ENCODE measurements at places on chromosomes 1 and 21.

- no peak for DNase-seq
Measured at GRCh38 chr1:17527036-17527914, 12.2 kb upstream of the ARHGEF10L start.

DNA sequence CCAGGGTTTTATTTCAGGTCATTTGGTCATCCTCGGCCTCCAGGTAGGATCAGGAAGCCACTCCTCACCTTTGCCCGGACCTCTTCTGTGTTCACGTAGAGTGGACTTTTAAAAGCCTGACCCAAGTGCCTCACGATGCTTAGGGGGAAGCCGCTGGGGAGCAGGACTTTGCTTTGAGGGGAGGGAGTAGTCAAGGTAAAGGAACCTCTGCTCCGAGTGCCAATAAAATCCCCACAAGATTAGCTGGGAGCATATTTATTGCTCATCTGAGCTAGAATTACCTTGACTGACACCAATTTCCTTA lies 603 bp upstream of the DHRS3 start:
- DNase-seq = no peak

- DNase-seq = no peak
Measured at GRCh38 chr1:153348511-153349362, at the start of gene PGLYRP4. Gene PGLYRP4, minus strand, starts transcription at chr1:153348841. Its CDS starts 909 bp downstream, at chr1:153347932.

GRCh38 chr21:26973226-26973625 lies 6.3 kb upstream of the ADAMTS5 start:
- no peak for DNase-seq

GRCh38 chr1:167938080-167938636 lies 1.3 kb upstream of the MPC2 start:
- DNase-seq = no peak

GRCh38 chr1:76690766-76691165 lies 176.5 kb upstream of the ST6GALNAC5 start:
- no peak for DNase-seq

GRCh38 chr1:199858856-199859255 lies 168.7 kb upstream of the NR5A2 start:
- DNase-seq = no peak

DNA sequence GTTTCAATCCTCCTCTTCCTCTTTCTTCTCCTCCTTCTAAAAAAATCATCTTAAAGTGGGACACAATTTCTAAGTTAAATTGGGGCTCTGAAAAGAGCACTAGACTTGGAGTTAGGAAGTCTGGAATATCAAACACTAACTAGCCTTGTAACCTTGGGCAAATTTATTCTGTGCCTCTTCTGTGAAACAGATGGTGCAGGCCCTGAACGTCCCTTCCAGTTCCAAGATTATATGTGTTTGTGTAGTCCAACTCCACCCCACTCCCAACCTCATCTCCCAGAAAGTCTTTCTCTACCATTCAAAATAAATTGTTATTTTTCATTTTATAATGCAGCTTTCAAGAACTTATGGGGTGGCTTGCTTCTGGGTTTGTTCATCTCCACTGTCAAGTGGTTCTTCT lies 630.0 kb downstream of the LMO4 start:
- no peak for DNase-seq

DNA sequence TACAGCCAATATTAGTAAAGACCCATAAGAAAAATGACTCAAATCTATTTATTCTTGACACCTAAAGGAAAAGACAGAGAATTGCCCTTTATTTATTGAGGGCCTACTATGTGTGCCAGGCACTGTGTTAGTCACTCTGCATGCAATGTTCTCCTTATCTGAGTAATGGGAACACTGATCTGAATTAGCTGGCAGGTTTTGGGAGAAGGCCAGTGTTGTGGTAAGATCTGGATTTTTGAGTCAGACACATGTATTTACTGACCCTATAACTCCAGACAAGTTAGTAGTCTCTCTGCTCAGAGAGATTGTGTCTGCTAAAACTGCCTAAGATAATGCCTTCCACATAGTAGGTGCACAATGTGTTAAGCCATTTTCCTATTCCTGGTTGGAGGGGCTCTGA lies 17.3 kb downstream of the LCE4A start:
- no peak for DNase-seq

GRCh38 chr21:43983860-43984420 lies 28.2 kb upstream of the TRAPPC10 start:
- no peak for DNase-seq

- no peak for DNase-seq
Measured at GRCh38 chr21:41511858-41512257, 3.9 kb upstream of the TMPRSS2 start.

GRCh38 chr1:181685211-181685610 lies 201.9 kb downstream of the CACNA1E start:
- DNase-seq = no peak

DNA sequence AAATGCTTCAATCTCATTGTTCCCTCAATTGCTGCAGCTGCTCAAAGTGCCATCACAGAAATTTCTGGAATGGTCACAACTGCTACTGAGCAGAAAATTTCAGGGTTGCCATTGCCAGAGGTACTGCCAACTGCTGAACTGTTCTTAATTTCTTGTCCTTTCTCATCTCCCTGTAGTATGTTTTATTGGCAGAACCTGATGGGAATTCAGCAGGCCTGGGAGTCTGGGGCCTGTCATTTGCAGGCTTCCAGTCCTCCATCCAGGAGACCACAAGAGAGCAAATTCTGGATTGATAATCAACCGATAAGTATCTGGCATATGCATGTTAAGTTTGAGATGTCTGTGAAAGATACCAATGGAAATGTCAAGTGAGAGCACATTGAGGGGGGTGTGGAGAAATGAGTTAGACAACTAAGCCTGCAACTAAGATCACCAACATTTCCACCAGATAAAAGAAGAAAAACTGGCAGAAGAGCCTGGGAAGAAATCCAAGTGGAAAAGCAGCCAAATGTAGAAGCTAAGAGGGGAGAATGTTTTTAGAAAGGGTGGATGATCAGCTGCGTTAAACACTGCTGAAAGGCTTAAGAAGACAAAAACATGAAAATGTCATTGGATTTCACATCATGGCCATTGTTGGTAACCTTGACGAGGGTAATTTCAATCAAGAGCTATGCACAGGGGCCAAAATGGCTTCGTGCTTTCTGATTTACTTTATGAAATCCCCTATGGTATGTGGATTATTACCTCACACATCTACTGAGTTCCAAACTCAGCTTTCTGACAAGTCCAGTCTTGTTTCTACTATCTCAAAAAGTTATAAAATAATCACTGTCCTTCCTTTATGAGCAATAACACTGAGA lies 648.1 kb downstream of the PLPP3 start:
- no peak for DNase-seq

GRCh38 chr1:59016390-59016789 lies 232.5 kb upstream of the JUN start:
- DNase-seq = no peak

GRCh38 chr1:169884634-169885033 lies 9.1 kb downstream of the SCYL3 start:
- no peak for DNase-seq

- no peak for DNase-seq
Measured at GRCh38 chr21:29096218-29097015, 23.0 kb upstream of the CCT8 start.

GRCh38 chr1:48887796-48888195 lies 111.1 kb upstream of the BEND5 start:
- no peak for DNase-seq

GRCh38 chr1:215489771-215490565 lies 77.1 kb upstream of the KCTD3 start:
- no peak for DNase-seq

DNA sequence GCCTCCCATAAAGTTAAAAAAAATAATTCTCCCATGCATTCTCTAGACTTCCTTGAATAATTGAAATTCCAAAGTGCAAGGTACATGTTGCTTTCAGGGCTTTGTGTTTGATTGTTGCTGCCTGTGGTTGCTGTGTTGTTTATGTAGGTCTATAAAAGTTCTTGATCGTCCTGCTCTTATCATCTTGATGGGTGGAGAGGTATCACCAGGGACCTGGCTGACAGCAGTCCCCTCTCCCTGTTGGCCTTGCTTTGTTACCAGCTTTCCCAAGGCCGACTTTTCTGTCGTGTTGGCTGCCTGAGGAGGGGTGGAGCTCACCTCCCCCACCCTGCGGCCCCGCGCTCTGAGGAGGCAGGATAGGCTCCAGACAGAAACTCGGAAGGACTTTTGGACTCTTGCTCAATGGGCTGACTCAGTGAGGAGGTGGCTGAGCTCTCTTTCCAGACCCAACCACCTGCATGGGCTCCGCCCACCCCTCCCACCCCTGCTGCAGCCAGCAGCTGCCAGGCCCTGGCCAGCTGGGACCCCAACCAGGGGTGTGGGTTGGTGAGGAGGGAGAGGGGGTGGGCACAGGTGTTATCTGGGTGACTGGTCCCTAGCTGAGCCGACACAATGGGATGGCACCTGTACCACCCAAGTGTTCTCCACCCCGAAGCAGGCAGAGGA lies 2.0 kb downstream of the INAVA start:
- DNase-seq = no peak

DNA sequence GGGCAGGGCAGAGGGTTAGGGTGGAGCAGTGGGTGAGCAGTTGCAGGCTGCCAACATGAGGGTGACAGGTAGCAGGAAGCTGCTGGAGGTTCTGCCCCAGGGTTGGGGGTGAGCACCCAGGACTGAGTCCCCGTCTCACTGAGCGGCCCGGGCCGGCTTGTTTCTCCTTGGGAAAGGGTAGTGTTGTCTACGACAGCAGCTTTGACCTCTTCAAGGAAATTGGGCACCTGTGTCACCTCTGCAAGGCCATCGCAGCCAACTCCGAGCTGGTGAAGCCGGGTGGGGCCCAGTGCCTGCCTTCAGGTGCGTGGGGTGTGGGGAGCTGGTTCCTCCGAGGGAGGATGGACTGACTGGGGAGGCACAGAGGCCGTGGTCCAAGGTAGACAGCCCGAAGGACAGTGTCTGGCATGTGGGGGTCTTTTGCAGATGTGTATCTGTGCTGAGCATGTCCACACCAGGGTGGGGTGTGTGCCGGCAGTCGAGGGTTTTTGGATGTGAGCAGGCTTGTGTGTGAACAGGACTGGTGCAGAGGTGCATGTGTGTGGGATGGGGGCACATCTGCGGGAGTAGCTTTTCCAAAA lies 51.9 kb downstream of the DISP3 start:
- no peak for DNase-seq

- DNase-seq = no peak
Measured at GRCh38 chr1:58780411-58780810, 3.4 kb downstream of the JUN start.

- no peak for DNase-seq
Measured at GRCh38 chr1:7475691-7476090, 295.4 kb upstream of the VAMP3 start.

DNA sequence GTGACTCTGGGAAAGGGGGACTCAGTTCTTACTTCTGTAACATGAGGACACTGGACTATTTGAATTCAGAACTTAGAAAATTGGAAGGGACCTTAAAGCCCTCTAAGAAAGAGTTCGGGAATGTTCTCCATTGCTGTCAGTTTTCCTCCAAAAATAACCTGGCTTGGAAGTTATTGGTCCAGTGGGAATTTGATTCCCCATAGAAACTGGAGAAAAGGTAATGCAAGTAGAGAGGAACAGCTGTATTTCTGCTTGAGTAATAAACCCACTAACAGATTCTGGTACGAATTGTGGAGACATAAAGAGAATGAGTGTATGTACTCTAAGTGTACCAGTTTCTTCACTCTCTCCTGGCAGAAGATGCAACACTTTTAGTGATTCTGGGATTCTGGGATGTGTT lies 1.8 kb downstream of the ZBED6 start:
- DNase-seq = no peak

DNA sequence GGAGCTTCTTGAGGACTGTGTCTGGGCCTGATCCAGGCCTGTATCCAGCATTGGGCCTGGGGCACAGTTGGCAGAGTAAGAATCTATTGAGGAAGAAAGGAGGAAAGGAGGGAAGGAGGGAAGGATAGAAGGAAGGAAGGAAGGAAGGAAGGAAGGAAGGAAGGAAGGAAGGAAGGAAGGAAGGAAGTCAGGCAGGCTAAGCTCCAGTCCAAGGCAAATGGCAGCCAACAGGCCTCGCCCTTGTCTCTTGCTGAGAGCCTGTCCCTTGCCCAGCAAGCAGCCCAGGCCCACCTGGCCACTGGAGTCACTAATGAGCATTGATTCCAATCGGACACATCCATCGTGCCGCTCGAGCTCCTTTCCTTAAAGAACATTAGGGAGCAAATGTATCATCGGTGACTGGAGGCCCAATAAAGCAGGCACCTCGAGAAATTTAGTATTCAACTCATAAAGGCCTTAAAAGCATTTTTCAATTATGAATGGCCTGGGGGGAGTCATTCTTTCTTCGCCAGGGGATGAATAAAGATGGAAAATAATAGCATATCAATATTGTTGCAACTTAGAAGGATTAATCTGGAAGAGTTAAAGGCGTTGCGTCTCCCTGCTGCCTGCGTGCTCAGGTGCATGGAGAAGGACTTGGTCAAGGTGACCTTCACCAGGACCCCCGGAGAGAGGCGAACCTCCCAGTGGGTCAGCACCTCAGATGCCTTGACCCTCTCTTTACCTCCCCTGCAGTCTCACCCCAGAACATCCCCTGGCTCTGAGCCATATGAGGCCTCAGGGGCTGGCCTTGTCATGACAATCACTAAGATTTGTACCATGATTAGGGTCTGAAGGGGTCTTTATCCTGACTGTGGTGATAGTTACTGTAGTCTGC lies 144.5 kb upstream of the RUNX3 start:
- no peak for DNase-seq

- DNase-seq = no peak
Measured at GRCh38 chr1:172823534-172823933, 164.6 kb downstream of the FASLG start.

GRCh38 chr1:21216835-21217811 lies 40.4 kb upstream of the EIF4G3 start:
- DNase-seq = peak; percentile 16

- no peak for DNase-seq
Measured at GRCh38 chr1:162732566-162733335, 57.8 kb upstream of the HSD17B7 start.

DNA sequence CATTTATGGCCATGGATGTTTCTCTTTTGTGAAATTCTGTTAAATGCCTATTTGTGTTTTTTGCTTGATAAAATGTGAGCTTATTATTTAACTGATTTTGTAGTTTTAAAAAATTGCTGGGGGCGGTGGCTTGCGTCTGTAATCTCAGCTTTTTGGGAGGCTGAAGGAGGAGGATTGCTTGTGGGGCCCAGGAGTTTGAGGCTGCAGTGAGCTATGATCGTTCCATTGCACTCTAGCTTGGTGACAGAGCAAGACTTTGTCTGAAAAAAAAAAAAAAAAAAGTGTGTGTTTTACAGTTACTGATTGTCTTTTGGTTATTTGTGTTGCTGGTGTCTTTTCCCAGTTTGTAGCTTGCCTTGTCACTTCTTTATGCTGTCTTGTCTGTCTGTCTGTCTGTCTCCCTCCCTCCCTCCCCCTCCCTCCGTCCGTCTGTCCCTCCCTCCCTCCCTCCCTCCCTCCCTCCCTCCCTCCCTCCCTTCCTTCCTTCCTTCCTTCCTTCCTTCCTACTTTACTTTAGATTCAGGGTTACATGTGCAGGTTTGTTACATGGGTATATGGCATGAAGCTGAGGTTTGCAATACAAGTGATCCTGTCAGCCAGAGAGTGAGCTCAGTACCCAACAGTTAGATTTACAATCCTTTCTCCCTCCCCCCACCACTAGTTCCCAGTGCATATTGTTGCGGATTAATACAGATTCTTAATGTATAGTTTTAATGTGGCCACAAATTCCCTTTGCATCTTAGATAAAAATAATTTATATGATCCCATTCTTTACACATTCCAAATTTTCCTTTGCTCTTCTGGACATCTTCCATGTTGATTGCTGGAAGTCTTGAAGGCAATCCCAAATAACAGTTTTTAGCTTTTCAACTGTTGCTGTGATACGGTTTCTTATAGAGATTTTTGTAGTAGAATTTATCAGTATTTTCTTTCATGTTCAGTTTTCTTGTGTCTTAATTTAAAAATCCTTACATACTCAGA lies 25.1 kb downstream of the PTBP2 start:
- DNase-seq = no peak

- DNase-seq = no peak
Measured at GRCh38 chr1:50604580-50604979, 181.3 kb upstream of the DMRTA2 start.

Data from NCI-H1694 treated with DMSO at 0.1 percent for 48 hours (cell line).